ENCODE measurements at places on chromosomes 4 and X.

DNA sequence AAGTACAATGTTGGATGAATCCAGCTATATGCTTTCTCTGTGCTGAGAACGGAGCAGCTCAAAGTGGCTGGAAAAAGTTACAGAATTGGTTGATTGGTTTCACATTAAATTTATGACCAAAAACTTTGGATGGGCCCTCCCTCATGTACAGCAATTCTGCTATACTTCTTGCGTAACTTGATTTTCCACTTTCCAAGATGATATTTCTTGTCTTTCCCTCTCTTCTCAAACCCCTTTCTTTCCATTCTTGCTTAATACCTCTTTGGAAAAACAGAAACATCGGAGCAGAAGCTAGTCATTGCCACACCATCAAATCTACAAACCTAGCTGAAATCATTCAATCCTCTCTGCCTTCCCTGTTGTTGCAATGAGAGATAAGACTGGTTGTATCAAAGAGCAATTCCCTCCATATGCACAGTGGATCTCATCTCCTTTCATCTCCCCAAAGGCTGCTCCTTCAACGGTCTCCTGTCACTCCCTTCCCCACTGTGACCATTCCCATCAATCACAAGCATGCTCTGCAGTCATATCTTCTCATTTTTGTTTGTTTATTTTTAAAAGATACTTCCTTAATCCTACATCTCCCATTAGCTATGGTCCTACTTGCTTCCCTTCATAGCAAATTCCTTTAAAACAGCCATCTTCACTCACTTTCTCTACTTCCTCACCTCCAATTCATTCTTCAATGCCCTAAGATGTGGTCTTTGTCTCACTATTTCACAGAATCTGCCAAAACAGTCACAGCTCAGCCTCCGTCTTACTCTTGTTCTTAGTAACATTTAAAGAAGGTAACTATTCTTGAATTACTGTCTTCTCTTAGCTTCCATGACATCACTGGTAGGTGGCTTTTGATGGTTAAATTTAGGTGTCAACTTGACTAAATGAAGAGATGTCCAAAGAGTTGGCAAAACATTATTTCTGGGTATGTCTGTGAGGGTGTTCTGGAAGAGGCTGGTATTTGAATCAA, 145.5 kb downstream of the FAM13A start:
- no peak for DNase-seq

DNA sequence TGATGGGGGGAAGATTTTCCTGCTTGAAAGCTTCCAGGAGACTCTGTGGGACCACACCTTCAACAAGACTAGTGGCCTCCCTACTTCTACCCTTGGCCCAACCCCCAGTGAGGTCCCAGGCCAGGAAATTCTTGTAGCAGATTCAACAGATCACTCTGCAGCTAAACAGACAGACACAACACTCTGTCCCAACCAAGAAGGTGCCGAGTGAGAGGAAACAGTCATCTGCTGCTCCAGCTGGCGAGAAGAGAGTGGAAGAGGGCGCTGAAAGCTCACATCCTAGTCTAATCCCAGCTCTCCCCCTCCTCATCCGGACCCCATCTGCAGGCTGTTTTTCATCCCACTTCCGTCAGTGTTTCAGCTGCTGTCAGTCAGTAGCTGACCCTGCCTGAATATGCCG, 63.4 kb downstream of the CHRDL1 start:
- DNase-seq, result no peak

DNA sequence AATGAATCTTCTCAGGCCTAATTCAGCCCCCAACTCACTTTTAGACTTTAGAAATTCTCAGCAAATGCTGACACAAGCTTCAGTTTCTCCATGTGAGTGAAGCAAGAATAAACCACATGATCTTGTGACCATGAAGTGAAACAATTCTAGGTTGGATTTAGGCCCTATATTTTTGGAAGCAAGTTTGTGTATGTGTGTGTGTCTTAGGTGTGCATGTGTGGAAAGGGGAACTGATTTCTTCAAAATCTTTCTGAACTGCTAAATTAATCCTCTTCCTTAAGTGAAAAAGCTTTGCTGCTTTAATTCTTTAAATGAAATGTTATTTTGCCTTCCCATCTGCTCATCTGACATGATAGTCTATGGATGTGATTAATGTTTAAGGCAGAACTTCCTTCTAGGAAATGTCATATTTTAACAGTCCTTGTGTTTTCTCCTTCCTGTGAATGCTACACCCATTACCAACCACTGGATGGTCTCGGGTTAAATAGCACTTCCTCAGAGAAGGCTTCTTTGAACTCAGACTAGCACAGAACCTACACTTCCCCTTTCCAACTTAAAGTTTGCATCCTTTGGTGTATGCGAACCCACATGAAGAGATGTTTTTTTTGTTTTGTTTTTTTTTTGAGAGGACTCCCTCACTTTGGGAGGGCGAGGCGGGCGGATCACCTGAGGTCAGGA, 1.2 kb upstream of the TMEM144 start:
- DNase-seq, result no peak

DNA sequence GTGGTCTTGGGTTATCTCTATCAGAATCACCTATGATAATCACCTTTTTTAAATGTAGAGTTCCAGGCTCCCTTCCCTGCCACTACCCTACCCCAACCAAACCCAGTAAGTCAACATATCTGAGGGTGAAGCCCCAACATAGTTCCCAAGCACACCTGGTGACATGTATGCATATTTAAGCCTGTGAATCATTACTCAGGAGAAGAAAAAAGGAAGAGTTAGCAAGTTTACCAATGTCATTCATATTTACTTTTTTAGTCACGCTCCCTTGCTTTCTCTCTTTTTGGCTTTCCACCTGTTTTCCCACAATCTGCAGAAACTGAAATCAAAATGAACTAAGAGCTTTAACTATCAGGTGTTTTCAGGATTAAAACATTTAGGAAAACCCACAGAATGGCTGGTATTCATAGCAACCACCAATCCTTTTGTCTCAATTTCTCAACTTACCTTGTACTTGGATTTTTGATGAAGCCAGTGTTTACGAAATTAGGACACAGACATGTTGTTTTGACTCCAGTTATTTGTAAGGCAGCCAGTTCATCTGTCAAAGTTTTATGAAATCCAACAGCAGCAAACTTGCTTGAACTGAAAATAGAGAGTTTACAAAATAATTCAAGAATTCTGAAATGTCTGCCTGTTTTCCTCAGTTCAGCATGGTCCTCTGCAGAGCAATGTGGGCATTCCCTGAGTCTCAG, 34.0 kb downstream of the HSD17B11 start:
- DNase-seq, result no peak

DNA sequence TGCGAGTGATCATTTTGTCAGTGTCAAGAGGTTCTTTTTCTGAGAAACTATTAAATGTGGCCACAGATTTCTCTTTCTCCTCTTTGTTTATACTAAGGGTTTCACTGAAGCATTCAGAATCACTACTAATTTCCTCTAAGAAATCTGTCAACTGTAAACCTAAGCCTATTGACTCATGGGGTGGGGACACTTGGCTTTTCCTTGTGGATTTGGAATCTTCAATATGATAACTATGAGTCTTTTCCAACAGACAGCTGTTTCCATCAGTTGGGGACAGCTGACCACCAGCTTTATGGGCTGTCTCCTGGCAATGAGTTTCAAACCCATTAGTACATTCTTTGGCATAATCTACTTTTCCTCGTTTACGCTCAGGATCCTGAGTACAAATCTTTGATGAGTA, 13.8 kb downstream of the PGRMC1 start:
- DNase-seq, result no peak

DNA sequence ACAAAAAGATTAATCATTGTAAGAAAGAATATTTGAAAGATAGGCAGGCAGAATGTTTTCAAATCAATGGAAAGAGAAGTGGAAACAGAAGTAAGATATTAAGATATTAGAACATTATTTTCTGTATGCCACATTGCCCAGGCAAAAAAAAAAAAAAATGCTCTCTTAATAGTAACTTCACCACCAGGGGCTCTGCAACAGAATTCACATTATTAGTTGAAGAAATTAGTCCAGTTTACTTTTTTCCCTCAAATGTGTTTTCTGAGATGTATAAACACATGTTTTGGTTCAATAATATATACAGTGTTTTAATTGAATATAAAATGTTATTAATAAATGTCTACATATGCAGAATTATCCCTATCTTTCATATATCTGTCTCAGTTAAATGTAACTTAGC, 78.0 kb upstream of the ADAD1 start:
- DNase-seq, result no peak

DNA sequence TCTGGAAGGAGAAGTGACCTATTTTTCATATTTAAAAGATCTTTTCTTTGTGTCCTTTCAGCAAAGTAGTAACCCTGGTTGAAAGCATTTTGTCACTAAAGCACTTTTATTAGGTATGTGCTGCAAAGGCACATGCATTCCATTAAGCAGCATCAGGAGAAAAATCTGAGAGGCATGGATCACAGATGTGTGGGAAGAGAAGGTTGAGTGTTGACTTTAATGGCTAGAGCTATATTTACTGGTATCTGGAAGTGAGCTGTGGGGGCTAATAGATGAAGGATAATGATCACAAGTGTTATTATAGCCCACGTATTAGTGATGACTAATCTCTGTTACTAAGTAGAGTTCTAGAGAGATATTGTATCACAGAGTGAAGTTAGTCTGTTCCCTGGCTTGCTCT, 1520.7 kb downstream of the ARAP2 start:
- no peak for DNase-seq

- DNase-seq, result no peak
These were observed 119.3 kb upstream of the CLNK start for GRCh38 chr4:10803713-10804343.

DNA sequence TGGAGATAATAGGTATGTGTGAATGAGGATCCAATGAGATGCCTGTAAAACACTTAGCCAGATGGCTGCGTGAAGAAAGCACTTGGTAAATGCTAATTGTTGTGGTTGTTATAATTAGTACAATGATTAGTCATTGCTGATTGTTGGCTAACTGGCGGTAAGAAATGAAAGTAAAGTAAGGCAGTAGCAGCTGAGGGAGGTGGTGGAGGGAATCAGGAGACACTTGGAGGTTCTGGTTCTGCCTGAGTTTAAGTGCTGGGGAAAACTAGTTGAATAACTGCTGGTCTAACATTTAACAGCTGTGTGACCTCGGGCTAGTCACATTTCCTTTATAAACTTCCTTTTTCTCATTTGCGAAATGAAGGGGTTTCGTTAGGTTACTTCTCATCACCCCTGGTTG, 30.9 kb downstream of the CD38 start:
- no peak for DNase-seq

DNA sequence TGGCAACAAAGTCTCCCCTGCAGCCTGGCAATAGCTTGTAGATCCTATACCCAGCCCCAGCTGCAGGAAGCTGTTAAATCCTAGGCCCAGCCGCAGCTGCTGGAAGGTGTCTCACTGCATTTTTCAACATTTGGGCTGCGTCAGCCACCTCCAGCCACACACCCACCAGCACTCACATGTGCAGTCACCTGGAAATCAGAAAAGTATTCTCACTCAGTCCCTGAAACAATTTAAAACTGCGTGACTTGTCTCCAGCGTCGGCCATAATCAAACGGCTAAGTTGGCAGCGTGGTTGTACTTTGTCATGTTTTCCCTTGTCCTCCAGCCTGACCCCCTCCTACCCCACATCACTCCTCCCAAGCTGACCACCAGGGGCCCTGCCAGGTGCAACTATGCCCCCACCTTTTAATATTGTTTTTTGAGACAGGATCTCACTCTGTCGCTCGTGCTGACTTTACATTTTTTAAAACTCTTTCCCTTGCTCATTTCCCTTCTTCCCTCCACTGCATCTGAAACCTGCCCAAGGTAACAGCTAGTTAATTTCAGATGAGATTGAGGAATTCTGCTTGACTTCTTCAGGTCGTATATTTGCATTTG, 97.2 kb upstream of the FRG1 start:
- DNase-seq, result no peak

DNA sequence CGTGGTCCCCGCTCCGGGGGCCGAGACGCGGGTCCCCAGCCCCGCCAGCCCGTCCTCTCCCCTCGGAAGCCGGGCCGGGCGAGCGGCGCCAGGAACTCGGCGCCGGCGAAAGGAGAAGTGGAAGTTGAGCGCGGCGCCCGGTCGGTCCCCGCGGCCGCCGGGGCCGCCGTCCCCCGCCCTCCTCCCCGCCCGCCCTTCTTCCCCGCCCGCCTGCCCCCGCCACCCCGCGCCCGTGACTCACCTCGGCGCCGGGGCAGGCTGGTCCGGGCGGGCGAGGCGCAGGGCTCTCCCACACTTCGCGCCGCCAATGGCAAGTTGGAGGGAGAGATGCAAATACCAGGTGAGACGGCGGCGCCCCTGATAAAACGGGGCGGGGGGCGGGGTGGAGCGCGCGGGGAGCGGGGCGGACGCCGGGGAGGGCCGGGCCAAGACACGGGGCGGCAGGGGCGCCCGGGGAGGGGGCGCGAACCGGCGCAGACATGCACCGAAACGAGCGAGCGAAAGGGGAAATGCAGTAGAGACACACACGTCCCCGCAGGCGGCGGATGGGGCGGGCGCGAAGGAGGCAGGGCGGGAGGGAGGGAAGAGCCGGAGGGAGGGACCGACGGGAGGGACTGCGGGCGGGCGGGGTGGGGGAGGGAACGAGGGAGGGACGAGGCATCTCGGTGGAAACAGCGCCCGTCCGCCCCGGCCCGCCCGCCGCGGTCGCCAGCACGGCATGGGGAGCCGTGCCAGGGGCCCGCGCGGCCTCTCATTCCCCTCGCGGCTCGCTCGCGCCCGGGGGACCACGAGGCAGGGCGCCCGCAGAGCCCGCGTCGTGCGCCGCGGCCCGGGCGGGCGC, at the start of gene ELF4:
ELF4 (minus strand) TSS at position 119 of the 841 bp plus-strand sequence. CDS start 29,167 bp downstream, outside the sequence.
- no peak for DNase-seq

GRCh38 chr4:182680234-182680653, 236.9 kb downstream of the DCTD start:
- DNase-seq, result no peak

DNA sequence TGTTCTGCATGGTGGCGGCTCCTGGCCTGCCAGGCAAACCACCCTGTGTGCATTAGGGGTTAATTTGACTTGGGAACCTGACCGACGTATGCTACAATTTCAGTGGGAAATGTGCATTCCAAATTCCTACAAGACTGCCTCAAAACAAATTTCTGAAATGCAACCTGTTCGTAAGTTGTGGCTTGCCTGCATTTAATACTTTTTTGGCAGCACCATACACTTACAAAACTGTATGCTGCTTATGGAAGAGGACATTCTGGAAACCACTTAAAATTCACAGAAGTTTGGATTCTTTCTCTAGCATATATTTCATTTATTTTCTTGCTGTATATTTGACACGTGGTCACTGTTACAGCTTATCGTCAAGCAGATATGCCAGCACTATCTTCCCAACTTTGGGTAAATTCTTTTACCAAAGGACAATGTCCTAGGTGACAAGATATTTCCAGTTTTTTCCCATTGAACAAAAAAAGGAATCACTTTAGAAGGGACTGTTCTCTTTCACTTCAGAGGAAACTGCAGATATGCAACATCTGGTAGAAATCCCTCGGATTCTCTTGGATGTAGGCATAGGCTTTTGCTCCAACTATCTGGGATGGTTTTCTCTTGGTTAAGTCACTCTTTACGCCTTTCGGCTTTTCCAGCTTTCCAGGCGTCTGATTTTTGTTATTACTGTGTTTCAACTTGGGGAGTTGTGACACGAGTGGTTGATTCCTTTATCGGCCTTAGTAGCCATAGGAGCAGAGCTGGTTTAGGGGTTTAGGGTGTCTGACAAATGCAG, 9.7 kb upstream of the TENM3 start:
- no peak for DNase-seq

Measured in stimulated activated CD8-positive, alpha-beta memory T cell treated with anti-CD3 and anti-CD28 coated beads, Interleukin-15, amount 100 ng/mL, for 24 hours (primary cell).